ENCODE measurements at places on chromosomes 5 and 9.
A peak's percentile ranks its signal among the peaks of the same experiment; 100 is the strongest.

- DNase-seq, result no peak
Observed at GRCh38 chr5:79069488-79070349, at the start of the genes BHMT2 and DMGDH. Gene BHMT2 (plus strand): TSS chr5:79069767. CDS start chr5:79069783, 16 bp downstream. Gene DMGDH (minus strand): TSS chr5:79069674. CDS start chr5:79069620, 54 bp downstream.

DNA sequence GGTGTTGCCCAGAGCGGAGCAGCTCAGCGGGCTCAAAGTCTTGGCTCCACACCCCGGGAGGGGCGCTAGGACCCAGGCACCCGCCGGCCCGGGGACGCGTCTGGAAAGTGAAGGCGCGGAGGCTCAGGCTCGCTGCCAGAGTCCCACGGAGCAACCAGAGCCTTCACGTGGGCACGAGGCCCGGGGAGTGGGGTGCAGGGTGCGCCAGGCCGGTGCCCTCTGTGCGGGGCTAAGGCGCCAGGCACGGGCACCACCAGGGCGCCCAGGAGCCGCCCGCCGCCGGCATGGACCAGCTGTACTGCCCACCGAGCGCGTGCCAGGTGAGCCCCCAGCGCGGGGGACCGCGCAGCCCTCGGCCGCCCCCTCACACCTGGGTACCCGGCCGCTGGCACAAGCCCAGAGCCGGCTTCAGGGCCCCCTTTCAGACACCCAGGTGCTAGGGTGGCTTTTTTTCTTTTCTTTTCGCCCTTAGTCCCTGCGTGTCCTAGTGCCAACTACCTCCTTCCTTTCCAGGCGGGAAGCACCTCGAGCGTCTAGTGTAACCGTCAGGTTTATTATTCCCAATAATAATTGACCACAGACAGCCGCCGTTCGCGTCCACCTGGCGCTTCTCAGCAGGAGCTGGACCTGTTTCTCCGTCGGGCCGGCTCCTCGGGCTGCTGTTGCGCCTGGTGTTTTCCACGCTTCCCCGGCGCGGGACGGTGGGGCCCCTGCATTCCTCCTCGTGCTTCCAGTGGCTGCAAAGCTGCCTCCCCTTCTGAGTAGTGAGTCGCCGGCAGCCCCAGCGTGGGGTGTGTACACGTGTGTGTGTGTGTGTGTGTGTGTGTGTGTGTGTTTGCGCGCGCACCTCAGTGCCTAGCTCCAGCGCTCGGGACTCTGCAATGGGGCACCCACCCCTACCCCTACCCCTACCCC, 30.1 kb upstream of the PDE8B start:
- DNase-seq, result no peak

GRCh38 chr9:126222835-126223431, 103.7 kb upstream of the MVB12B start:
- DNase-seq, result no peak

GRCh38 chr9:89483592-89484474, 14.1 kb downstream of the SEMA4D start:
- peak; percentile 55 for DNase-seq

DNA sequence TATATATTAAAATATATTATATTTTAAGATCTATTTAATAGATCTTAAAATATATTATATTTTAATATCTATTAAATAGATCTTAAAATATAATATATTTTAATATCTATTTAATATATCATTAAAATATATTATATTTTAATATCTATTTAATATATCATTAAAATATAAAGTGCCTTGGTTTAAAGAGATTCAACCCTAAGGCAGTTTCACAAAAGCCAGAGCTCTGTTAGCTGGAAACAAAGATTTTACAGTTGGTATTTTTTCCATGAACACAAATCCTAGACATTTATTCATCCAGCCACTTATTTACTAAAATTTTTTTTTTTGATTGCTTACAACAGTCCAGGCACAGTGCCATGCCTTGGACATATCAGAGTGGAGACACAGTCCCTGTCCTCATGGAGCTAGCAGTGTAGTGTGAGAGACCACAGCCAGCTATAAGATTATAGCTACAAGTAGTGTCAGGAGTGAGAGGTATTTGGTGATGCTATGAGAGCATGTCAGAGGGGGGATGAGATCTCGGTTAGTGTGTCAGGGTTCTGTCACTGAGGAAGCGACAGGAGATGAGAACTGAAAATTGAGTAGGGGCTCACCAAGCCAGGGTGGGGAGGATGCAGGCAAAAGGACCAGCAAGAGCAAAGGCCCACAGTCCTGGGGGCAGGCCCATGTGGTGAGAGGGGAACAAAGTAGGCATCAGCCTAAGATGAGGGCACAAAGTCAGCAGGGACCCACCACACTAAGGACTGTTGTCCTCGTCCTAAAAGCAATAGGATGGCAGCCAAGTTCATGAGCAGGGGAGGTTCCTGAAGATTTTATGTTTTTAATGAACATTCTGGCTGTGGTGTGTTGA, 74.5 kb downstream of the FBXO38 start:
- DNase-seq, result no peak

DNA sequence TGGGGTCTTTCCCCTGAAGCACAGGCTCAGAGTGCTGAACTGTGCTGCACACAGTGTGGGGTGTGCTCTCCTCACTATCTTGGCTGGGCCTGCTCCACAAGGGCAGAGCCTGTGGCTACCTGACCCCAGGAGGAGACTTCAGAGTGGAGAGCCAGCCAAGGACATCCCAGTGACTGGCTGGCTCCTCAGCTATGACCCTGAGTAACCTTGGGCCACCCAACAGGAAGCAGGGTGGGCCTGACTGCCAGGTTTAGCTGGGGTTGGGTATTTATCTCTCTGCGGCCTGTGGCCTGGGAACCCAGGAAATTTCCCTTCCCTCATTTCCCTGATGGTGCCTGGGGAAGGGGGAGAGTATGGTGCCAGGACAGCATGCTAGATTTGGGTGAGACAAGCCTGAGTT, 2.1 kb upstream of the EEIG1 start:
- no peak for DNase-seq

DNA sequence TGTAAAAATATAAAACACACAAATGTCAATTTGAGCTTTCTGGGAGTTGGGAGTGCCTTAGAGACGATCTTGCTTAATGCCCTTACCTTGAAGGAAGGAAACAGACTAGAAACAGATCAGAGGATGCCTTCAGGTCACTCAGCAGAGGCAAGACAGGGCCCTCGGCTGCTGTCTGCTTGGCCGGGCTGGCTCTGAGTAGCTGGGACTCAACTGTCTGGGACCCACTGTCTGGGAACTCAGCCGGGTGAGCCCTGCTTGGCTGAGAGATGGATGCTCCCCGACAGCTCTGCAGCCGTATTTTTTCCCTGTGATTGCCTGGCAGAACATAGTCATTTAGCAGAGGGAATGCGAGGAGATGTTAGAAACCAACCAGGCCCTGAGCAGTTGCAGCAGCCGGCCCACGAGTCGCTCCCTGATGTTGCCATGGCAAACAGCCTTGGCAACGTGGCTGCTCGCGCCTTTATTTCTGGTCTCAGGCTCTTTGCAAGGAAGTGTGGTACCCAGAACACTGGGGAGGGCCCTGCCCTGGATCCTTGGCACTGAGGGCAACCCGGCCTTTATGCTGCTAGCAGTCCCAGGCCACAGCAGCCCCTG, 10.9 kb downstream of the PPARGC1B start:
- no peak for DNase-seq

- DNase-seq, result no peak
Observed at GRCh38 chr9:76090330-76090729, 199.9 kb downstream of the PCSK5 start.

DNA sequence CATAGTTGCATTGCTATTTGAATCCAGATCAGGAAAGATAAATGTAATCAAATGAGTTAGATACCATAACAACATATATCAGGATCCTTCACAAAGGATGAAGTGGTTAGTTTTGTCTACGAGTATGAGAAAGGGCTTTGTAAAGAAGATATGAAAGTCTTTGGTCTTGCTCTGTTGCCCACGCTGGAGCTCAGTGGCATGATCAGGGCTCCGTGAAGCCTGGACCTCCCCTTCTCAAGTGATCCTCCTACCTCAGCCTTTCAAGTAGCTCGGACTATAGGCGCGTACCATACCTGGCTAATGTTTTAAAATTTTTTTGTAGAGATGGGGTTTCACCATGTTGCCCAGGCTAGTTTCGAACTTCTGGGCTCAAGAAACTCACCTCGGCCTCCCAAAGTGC, 1.8 kb downstream of the SMC5 start:
- DNase-seq, result no peak

- DNase-seq, result no peak
Observed at GRCh38 chr9:88514247-88514646, 20.7 kb upstream of the NXNL2 start.

GRCh38 chr5:143662020-143662419, 149.9 kb upstream of the HMHB1 start:
- DNase-seq, result no peak

DNA sequence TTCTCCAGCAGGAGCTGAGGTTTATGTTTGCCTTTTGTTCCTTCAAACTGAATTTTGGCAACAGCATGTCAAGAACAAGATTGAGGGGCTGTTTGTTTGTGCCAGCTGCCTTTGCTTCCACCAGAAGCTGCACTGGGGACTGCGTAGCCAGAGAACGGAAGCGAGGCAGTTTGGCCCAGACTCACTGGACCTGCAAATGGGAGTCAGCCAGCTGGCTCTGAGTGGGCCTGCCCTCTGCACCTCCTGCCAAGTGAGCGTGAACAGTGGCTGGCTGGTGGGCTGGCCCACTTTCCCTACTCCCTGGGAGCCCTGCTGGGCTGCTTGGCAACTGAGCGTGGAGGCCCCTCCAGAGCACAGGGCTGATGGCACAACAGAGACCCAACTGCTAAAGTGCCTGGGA, 111.6 kb downstream of the GALNT10 start:
- DNase-seq, result no peak

- no peak for DNase-seq
Observed at GRCh38 chr9:87599901-87600610, 102.4 kb downstream of the DAPK1 start.

DNA sequence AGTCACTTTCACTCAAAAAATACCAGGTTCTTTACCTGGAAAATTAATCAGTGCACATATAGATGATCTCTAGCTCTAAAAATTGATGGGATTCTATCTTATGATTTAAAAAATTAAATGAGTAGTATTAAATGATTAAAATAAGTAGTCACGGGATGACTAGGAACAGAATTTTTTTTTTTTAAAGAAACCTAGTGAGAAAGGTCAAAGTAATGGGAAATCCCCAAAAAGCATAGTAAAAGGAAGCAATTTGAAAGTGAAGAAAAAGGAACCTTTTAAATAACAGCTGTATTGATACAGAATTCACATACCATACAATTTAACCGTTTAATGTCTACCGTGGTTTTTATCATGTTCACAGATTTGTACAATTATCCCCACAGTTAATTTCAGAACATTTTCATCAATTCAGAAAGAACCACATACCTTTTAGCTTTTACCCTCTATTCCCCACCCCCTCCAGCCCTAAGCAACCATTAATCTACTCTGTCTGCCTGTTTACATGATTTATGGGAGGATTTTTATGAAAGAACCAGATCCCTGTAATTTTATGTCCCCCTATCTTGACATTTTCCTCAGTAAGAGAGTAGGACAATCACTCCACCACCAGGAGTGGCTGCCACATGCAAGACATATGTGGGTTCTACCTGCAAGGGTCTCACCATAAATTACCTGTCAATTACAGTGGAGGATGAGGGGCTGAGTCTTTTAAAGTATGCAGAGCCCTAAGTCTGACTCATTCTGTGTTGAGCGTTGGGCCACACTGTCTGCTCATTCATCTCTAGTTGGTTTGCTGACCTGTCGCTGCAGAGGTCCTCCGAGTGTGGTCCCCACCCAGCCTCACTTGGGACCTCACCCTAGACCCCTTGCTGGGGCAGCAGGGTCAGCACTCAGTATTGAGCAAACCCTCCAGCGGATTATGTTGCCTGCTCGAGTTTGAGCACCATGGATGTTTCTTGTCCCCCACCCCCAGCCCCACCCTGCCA, 16.0 kb downstream of the ANKRD33B start:
- no peak for DNase-seq

GRCh38 chr5:130171699-130172098, 267.4 kb downstream of the CHSY3 start:
- DNase-seq, result no peak

DNA sequence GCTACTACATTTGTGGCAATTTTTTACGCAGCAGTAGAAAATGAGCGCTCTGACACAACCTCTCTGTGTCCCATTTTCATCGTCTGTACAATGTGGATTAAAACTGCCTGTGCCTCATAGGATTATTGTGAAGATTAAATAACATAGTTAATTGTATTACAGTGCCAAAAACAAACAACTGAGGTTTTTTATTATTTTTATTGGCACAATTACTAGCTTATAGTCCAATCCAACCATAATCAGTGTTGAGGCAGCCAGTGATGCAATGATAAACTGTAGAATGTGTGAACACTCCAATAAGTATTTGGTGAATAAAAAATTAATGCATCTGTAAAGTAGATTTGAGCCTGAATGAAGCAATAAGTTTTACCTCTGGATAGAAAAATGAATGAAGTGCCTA, 588.3 kb downstream of the DNAH5 start:
- DNase-seq, result no peak

DNA sequence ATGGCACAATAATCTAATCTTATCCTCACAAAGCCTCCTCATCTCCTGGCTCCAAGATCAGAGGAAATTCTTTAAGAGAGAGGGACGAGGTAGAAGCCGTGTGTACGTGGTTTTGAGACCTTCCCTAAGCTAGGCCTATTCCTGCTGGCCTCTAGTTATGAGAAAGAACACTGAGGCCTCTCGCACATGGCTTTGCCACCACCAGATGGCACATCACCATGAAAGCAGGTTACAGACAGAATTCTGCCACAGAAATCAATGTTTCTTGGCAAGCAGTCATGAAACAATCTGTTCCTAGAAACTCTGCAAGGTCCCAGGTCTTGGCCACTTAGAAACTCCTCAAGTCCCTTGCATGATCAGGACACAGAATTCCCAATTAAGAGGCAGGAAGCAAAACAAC, 268.2 kb upstream of the TAS2R1 start:
- no peak for DNase-seq

GRCh38 chr9:35728041-35728971, 3.7 kb downstream of the TLN1 start:
- no peak for DNase-seq

- DNase-seq, result no peak
Observed at GRCh38 chr9:131140112-131140511, 14.7 kb downstream of the NUP214 start.

DNA sequence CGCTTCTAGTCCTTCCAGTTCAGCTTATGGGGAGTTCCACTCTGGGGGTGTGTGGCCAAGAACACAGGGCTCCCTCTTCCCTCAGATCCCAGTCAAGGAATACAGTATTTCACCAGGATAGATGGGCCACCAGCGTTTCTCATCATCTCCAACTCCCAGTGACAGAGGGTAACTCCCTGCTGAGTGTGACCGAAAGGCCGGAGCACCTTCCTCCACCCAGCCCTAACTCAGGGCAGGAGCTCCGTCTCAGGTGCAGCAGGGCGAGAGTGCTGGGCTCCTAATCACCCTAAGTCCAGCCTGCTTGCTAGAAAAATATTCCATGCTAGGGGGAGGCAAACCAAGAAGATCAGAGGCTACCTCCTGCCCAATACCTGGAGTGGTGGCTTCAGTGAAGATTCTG, 102.6 kb downstream of the ADAMTS2 start:
- DNase-seq, result no peak

GRCh38 chr5:170363671-170364070, 25.5 kb downstream of the KCNMB1 start:
- DNase-seq, result no peak

DNA sequence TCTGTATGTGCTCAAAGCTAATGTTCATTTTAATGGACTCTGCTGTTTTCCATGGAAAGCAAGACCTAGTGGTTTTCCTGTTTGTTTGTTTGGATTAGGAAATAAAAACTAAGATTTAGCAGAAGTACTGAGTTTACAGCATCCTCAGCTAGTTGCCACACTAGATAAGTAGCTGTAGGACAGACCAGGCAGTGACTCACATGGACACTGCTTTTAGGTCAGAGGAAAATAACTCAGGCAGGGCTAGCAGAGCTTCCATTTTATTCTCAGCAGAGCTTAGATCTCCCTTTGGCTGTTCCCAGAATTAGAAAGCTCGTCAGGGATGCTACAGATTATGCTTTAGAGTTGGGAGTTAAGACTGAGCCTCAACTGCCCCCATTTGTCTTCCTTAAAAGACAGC, 204.4 kb downstream of the SH3GL2 start:
- no peak for DNase-seq

All from stimulated activated CD8-positive, alpha-beta memory T cell treated with anti-CD3 and anti-CD28 coated beads, Interleukin-4, amount 100 ng/mL, for 1 hour (primary cell).